ENCODE measurements at places on chromosomes 1 and 21.

GRCh38 chr1:65195495-65196417 lies 47.8 kb downstream of the AK4 start:
- no peak for DNase-seq

GRCh38 chr1:22261580-22261979 lies 118.7 kb upstream of the WNT4 start:
- DNase-seq, result no peak

DNA sequence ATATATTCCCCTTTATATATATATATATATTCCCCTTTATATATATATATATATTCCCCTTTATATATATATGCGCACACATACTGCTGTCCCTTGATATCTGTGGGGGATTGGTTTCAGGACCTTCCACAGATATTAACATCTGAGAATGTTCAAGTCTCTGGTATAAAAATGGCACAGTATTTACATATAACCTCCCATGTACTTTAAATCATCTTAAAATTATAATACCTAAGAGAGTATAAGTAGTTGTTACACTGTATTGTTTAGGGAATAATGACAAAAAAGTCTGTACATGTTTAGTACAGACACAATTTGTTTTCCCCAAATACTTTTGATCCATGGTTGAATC lies 45.8 kb downstream of the NR5A2 start:
- no peak for DNase-seq

- peak; percentile 55 for DNase-seq
Measured at GRCh38 chr1:245953876-245954660, 553.0 kb downstream of the SMYD3 start.

DNA sequence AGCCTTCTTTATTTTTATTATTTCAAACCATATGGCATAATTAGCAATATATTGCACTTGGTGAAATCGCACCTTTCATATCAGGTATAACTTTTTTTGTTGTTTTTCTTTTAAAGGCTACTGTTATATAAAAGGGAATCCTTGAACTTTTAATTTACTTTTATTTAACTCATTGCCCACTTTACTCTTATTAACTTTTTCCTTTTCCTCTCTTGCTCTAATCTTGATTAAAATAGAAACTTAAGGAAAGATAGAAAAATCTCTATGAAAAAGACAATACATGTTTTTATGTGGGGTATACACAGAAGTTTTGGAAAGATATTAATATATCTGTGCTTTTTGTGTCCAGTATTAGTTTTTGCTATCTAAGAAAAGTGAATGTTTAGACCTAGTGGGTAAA lies 805.8 kb downstream of the USP25 start:
- DNase-seq, result no peak

GRCh38 chr1:156471496-156472490 lies 28.8 kb downstream of the MEF2D start:
- DNase-seq, result no peak

DNA sequence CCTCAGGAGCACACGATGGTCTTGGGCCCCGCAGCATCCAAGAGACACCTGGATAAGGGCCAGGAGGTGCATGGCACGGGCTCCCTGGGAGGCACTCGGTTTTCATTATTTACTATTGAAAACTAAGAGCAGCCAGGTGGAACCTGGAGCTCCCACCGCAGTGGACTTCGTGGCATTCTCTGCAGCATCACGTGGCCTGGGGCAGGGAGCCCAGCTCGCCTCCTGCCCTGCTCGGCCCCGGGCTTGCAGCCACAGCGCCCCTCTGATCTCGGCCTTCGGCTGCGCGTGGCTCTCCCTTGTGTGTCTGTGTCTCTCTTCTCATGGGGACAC lies 121.6 kb downstream of the SIK1 start:
- DNase-seq, result no peak

- no peak for DNase-seq
Measured at GRCh38 chr1:31781756-31782371, 17.7 kb upstream of the ADGRB2 start.

DNA sequence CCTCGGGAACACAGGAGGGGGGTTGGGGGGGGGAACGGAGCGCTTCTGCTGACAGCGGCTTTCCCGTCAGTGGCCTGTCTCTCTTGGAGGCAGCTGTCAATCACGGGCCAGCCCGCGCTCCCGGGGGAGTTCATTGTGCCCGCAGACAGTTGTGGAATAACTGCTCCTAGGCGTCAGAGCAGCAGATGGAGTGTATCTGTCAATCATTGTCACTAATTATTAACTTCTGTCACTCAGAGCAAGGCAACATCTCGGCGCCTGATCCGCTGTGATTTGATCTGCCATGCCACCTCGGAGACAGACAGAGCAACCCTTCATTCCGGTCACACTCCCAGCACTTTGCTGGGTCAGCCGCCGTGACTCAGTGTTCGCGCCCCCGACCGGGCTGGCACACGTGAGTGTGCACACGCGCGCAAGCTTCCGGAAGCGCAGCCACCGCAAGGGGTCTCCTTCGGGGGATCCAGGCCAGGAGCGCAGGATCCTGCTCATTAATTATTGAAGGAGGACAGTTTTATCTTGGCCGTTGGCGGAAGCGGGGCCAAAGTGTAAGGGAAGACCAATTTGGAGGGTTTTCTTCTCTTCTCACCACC lies 75.8 kb downstream of the RRAGC start:
- DNase-seq, result no peak

DNA sequence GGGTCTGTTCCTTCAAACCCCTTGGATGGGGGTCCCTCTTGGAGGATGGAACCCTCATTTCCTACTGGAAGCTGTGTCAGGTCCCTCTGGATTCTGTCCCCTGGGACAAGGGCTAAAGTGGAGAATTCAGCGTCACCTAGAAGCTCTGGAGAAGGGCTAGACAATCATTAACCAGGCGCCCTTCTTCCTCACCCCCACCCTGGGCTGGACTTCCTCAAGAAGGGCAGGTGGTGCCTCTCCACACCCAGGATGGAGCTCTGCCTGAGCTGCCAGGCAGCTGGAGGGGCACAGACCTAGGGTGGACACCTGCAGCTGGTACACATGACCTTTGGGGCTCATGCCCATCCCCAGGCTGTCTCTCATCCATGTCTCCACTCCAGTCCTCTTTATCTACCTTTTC lies 3.6 kb downstream of the CELF3 start:
- no peak for DNase-seq

DNA sequence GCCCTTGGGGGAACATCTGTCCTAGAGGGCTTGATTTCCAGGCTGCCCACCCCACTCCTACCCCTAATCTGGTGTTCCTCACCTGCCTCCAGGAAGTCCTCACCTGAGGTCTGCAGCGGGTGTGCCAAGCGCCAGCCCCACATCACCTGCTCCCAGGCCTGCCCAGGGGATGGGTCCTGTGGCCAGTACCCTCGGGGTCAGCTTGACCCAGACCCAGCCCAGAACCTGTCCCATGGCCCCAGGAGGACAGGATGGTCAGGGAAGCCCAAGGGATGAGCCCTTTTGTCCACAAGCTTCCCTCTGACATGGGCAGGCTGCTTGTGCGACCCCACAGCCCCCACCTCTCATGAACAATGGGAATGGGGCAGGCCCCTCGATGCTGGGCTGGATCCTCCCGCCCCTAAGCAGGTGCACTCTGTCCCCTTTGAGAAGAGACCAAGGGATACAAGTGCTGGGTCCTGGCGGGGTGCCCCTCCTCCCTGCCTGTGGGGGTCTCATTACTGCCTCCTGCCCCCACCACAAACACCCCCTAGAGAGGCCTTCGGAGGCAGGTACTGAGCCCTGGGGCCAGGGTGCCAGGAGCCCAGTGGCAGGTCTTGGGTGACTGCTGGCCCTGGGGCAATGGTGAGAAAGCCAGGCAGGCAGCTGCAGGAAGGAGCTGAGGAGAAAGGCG lies 3.2 kb downstream of the MIB2 start:
- DNase-seq, result no peak

- DNase-seq, result no peak
Measured at GRCh38 chr1:119133987-119134386, 6.5 kb downstream of the WARS2 start.

- no peak for DNase-seq
Measured at GRCh38 chr1:78222225-78222959, 176.6 kb downstream of the GIPC2 start.

GRCh38 chr1:154154534-154155191 lies at the start of gene NUP210L:
Gene NUP210L (minus strand): TSS chr1:154155073.
- no peak for DNase-seq

- no peak for DNase-seq
Measured at GRCh38 chr1:107804134-107804533, 160.8 kb downstream of the VAV3 start.

DNA sequence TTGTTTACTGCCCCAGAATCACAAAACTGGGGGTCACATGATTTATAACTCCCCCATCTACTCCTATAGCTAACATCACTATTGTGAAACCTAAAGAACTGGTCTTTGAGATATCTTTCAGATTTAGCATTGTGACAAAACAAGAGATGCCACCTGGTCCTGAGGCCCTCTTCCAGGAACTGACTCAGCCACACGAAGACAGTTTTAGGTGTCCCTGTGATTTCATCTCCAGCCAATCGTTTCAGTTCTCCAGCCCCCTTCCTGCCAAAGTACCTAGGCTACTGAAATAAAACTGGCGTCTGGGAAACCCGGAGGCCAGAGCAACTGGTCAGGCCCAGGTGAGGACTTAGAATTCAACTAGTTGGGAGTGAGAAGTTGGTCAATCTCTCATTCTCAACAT lies 36.6 kb downstream of the TBX19 start:
- DNase-seq, result no peak

DNA sequence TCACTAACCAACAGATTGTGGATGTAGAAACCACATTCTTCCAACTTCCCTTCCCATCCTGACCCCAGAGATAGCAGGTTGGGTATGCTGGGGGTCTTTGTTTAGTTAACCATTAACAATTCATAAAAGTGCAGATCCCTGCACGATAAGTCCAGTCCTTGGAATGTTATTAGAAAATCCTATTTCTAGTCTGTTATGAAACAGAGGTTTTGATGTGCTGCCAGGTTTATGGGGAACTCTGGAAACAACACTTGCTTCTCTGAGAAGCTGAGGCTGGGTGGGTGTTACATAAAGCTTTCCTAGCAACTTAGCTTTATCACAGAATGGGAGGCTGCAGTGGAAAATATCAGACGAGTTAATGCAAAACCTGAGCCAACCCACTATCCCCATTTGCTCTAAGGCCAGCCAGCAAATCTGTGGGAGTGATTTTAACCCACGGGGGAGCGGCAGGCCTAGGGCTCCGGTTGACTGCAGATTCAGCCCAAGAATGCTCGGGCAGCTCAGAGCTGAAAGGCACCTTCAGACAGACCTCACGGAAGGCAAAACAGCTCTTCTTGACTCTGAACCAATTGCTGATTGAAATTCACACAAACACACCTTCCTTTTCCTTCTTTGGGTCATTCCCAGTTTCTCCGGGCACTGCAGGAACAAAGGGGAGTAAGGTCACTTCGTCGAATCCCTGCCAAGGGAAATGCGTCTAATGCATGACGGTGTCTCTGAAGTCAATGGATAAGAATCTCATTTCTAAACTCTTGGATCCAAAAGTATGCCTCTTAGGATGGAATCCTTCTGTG lies 111.7 kb upstream of the IRF2BP2 start:
- DNase-seq, result peak; percentile 40

DNA sequence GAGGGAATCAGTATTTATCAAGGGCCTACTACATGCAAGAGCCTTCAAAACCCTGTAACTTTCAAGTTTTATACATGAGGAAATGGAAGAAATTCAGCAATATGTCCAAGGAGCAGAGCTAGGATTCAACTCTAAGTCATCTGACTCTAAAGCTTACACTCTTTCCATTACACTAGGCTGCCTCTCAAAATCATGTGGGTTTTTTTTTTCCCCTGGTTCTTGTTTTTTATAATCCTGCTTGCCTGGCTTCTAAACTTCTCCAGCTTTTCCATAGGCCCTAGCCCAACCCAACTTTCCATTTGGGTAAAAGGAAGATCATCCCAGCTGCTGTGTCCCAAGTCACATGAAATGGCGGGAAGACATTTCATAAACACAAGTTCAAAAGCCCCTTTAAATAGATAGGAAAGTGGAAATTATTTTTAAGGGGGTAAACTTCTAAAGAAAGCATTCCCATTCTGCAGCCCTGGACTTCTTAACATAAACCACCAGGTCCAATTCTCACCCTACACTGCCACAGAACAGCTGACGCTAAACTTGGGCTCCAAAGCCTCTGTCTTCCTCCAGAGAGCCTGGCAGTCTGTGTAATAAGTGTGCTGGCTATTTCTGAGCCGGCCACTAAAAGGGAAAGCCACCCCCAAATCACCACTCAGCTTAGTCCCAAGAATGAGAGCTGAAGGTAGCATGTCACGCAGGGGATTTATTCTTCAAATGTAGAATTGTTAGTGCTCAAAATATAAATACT lies 46.9 kb downstream of the ITPKB start:
- no peak for DNase-seq

DNA sequence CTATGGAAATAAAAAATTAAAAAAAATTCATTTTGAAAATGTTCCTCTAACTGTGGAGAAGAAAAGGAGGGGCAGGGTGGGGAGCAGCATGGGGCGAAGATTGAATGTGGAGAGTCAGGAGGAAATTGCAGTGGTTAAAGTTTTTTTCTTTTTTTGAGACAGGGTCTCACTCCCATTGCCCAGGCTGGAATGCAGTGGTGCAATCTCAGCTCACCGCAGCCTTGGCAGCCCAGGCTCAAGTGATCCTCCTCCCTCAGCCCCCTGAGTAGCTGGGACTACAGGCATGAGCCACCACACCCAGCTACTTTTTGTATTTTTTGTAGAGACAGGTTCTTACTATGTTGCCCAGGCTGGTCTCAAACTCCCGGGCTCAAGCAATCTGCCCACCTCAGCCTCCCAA lies 67.6 kb downstream of the ADSS2 start:
- no peak for DNase-seq

GRCh38 chr21:35136586-35137219 lies 87.6 kb upstream of the RUNX1 start:
- DNase-seq, result no peak

DNA sequence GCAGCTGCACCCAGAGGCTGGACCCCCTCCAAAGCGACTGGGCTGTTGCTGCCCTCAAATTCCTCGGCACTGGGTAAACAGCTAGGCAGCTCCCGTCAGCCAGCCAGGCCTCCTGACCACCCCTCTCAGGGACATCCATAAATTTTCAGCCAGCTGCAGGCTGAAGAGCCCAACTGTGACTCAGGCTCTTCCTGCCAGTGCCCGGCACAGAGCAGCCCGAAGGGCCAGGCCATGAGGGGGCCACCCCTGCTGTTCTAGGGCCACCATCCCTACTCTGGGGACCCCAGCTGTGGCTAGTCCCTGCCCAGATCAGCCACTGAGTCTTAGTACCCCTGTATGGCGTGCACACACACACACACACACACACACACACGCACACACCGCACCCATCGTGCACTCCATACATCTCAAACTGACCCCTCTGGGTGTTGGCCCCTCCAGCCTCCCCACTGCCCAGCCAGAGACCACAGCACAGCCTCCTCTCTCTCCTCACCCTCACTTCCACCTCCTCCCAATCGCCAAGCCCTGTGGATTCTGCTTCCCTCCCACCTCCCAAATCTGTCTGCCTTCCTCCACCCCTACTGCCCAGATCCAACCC lies 6.2 kb upstream of the LAPTM5 start:
- DNase-seq, result no peak

DNA sequence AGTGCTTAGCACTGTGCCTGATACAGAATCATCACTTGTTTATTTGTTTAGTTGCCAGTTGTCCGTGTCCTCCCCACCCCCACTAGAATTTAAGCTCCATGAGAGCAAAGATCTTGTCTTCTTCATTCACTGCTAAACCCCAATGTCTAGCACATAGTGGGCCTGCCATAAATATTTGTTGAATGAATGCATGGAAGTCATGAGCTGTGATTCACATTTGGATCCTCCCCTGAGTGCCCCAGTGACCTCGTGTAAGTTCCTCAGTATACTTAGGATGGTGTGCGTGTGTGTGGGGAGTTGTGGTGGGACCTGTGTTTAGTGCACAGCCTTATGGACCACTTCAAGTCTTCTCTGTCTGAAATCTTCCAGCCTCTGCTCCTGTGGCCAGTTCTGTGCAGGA lies 23.1 kb downstream of the IER5 start:
- DNase-seq, result peak; percentile 50

- no peak for DNase-seq
Measured at GRCh38 chr1:96365596-96366390, 355.8 kb upstream of the PTBP2 start.
